ENCODE measurements at places on chromosomes 11 and 22.

DNA sequence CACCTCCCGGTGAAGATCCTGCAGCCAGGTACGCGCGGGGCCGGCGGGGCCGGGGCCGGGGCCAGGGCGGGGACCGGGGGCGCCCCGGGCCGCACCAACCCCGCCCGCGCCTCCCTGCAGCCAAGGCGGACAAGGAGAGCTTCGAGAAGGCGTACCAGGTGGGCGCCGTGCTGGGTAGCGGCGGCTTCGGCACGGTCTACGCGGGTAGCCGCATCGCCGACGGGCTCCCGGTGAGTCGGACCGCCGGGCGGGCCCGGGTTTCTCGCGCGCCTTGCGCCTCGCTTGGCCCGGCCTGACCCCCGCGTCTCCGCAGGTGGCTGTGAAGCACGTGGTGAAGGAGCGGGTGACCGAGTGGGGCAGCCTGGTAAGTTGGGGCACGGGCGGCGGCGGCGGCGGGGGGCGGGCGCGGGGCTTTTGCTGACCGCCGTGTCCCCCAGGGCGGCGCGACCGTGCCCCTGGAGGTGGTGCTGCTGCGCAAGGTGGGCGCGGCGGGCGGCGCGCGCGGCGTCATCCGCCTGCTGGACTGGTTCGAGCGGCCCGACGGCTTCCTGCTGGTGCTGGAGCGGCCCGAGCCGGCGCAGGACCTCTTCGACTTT lies 531 bp downstream of the PIM3 start:
- no peak for DNase-seq

- no peak for DNase-seq
Observed at GRCh38 chr22:44225091-44225689, 44.5 kb downstream of the PARVG start.

GRCh38 chr11:102252339-102252891 lies 64.9 kb upstream of the BIRC3 start:
- no peak for DNase-seq

GRCh38 chr11:30893318-30893717 lies 307.2 kb upstream of the MPPED2 start:
- no peak for DNase-seq

DNA sequence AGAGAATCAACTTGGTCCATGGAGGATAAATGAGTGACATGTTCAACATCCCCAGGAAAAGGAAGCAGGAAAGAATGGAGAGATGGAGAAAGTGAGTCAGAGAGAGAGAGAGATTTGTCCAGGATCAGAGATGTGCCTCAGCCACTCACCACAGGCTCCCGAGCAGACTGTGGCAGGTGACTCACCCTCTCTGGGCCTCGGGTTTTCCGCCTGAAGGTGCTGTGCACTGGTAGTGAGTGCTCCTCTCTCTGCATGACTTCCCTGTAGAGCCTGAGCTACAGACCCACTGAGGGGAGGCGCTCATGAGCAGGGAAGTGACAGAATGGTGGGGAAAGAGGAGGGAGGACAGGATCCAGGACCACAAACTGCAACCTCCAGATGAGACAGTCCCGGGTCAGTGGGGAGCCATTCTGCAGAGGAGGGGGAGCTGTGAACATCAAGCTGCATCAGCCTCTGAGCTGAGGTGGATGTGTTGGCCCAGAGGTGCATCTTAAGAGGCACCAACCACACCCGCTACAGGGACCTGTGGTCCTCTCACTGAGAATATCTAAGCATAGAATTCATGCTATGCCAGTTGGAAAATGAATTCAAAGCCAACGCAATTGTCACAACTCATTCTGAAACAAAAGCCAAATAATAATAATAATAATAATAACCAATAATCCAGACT lies 433.4 kb downstream of the BRD1 start:
- no peak for DNase-seq

DNA sequence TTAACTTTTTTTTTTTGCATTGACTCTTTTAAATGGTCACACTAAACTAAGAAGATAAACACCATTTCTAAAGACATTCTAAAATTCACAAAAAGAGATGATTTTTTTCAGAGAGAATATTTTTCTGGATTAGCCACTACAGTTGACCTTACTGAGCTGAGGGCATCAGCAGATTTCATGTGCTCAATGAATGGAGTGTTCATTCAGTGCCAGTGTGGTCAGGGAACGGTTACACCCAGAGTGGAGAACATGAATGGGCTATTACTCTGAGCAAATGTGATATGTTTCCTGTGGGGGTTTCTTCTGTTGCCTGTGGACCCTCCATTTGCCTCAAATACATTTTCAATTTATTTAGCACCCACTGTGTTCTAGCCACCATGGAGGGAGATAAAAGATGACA lies 19.1 kb downstream of the PKNOX2 start:
- DNase-seq, result no peak

All from astrocyte of the cerebellum (primary cell).